NCI-H524 treated with DMSO at 0.1 percent for 48 hours (cell line): ENCODE measurements at places on chromosomes 3 and 15.

- DNase-seq: no peak
Observed at GRCh38 chr3:155488671-155489070, 195.2 kb upstream of the STRIT1 start.

DNA sequence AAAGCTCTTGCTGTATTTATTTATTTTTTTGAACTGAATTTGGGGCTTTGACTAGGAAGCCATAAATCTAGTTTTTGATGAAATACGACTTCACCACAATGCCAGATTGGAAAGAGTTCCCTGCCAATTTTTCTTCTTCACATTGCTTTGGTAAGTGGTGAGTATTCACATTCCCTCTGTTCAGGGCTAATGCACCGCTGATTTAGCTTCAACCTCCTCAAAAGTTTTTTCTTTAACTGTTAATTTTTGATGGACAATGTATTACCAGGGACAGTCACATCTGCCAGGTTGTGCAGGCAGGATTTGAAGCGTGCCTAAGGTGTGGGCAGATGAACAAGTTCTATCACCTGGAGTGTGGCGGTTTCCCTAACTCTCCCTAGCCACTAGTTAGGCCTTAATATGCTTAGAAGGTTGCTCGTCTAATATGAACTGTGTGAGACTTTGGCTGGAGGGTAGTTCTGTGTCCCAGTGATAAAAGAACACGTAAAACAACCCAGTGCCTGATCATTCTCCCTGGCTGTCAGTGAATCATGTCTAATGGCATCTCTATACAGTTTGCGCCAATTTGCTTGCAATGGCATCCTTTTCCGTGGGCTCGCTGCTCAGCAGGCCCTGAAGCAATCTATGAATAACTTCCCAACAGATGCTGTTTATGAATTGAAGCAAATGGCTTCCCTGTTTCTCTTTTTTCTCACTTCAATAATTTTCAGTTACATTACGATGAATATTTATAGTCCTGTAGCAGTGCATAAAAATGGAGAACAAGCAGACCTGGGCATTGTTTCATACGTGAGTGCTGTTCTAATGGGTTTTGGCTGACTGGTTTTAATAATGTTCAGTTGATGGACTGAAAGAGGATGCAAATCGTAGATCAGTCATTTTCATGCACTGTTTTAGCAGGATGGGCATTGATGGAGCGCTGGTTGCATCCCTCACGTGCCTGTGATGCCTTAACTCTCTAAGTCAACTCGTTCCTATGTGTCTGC, 243.2 kb upstream of the SUCLG2 start:
- no peak for DNase-seq

DNA sequence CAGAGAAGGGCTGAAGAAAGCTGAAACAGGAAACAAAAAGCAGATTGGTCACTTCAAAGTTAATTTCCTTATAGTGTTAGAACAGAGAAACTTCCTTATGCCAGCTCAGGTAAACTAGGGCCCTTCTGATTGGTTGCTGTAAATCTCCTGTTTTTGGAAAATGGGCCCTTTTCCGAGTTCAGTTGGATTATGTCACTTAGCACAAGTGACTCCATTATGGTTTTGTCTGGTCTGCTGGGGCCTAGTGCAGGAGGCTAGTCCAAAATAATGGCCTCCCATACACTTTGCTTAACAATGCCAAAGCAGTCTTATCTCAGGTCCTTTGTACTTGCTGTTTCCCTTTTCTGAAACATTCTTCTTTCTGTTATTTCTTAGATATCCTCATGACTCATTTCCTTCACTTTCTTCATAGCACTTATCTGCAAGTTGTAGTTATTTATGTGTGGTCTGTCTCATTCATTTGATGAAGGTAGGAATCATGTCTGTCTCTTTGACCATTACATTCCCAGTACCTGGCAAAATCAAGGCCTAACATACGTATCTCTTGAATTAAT, 7.7 kb upstream of the DCP1A start:
- no peak for DNase-seq

- no peak for DNase-seq
Observed at GRCh38 chr15:48643776-48644466, 1.6 kb downstream of the FBN1 start.

GRCh38 chr3:47912006-47912504, 104.2 kb downstream of the MAP4 start:
- DNase-seq: no peak

GRCh38 chr3:42499478-42499871, 3.0 kb upstream of the VIPR1 start:
- no peak for DNase-seq

GRCh38 chr3:156816091-156816793, 9.9 kb upstream of the LEKR1 start:
- DNase-seq: no peak

- DNase-seq: no peak
Observed at GRCh38 chr3:1469687-1470086, 376.9 kb downstream of the CNTN6 start.
